IMR-90 (cell line): ENCODE measurements at places on chromosomes 1 and 21. TPM values are rescaled to one million over a fixed set of nuclear protein-coding genes. Genes with fewer than 3 reads are reported as not detected.

Gene C8A
- not detected in 2 replicates for total RNA-seq

Gene ANGPTL3
- total RNA-seq: not detected in 2 replicates

Gene HLX
- total RNA-seq: 3.9 and 4.3 TPM in 2 replicates

Gene LEFTY1
- not detected in 2 replicates for total RNA-seq

Gene AMY2A
- total RNA-seq: not detected in 2 replicates

Gene ZNF691
- 13.6 and 15.3 TPM in 2 replicates for total RNA-seq

DNA sequence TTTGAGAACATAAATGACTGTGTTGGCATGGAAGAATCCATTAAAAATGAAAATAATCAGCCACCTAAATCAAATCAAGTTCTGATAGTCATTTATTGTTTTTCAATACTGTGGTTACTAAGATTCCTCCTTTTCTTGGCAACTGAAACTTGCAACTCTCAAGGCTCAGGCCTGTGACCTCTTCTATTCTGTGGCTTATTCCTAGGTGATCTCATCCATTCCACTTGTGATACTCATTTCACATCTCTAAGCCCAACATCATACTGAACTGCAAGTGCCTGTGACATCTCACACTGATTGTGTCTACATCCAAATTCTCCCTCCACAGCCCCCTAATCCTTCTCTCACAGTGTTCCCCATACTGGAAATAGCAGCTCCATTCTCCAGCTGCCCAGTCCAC lies 4.8 kb upstream of the ST6GALNAC5 start:
- peak; percentile 75 for DNase-seq

DNA sequence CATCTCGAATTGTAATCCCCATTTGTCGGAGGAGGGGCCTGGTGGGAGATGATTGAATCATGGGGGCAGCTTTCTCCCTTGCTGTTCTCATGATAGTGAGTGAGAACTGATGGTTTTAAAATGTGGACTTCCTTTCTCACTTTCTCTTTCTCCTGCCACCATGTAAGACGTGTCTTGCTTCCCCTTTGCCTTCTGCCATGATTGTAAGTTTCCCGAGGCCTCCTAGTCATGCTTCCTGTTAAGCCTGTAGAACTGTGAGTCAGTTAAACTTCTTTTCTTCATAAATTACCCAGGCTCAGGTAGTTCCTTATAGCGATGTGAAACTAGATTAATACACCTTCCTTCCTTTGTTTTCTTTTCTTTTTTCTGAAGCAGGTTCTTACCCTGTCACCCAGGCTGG lies 13.9 kb downstream of the DNAJC6 start:
- DNase-seq: no peak

DNA sequence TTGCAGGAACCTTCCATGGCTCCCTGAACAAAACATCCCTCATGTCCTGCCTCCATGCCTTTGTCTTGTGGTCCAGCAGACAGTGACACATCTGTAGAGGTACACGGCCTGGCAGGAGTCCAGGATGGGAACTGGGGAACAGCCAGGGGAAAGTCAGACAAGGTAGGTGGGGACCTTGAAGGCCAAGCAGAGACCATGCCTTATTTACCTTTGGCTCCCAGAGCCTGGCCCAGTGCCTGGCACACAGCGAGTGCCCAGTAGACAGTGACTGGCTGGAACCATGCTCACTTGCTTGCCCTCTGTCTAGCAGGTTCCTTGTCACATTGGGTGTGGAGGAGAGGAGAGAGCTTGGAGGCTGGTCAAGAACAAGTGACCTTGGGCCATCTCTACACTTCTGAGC lies 81.0 kb downstream of the BCAR3 start:
- no peak for DNase-seq

GRCh38 chr21:45849651-45850050 lies 131.9 kb upstream of the COL6A1 start:
- DNase-seq: no peak

GRCh38 chr1:19484798-19485361 lies 459 bp downstream of the CAPZB start:
- DNase-seq: no peak

- peak; percentile 94 for DNase-seq
Measured at GRCh38 chr1:53047737-53048736, 14.0 kb upstream of the PODN start.

GRCh38 chr21:14688412-14688811 lies 142.3 kb upstream of the SAMSN1 start:
- no peak for DNase-seq
